ENCODE measurements at places on chromosomes 13 and 19.

DNA sequence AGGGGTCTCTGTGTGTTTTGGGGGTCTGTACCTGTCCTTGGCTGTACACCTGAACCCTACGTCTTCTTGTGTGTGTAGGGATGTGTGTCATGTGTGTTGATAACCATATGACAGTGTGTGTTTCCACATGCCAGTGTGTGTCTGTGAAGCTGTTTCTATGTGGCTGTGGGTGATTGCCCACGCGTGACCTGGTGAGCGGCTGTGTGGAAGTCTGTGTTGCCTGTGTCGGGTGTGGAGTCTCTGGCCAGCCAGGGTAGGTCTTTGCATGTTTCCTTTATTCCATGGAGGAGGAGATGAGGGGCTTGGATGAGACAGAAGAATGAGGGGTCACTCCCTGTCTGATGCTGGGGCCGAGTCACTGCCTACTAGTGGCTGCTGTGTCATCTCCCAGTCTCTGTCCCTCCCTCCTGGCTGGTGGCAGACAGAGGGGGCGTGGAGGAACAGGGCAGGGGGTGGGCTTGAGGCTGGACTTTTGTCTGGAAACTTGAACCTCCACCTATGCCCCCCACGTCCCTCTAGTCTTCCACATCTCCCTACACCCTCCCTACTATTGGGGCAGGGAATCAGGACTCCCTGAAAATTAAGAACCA is 2.8 kb upstream of the FOSB start:
- DNase-seq = no peak

GRCh38 chr19:44762038-44762437 is 13.5 kb downstream of the BCL3 start:
- DNase-seq = no peak

DNA sequence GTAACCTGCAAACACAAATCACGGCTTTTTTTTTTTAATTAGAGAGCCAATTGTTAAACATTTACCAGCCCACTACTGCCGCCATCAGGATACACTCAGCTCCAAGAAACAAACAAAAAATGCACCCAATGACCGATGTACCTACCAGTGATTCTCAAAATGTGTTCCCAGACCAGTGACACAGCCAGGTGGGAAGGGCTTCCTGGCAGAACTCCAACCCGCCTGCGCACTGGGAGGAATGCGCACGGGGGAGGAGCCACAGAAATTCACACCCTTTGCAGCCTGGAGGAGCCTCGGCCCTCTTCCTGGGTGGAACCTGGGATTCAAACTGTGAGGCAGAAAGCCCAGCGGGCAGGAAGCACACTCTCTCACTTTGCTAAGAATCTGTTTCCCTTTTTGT is 255.9 kb downstream of the TBC1D4 start:
- no peak for DNase-seq

GRCh38 chr19:46551164-46551563 is 50.0 kb upstream of the CALM3 start:
- no peak for DNase-seq

- no peak for DNase-seq
Observed at GRCh38 chr19:58354478-58355030, 1.3 kb upstream of the A1BG start.

- no peak for DNase-seq
Observed at GRCh38 chr19:35793381-35794165, 18.2 kb downstream of the ARHGAP33 start.

DNA sequence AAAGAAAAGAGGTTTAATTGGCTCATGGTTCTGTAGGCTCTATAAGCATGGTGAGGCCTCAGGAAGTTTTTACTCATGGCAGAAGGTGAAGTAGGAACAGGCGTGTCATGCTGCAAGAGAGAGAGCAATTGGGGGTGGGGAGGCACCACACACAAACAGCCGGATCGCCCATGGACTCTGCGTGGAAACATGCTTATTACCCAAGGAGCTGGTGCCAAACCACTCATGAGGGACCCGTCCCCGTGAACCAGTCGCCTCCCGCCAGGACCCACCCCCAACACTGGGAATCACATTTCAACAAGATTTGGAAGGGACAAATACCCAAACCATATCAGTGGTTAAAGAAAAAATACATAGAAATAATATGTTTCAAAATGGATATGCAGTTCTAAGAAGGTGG is 174.6 kb upstream of the RNF113B start:
- DNase-seq = no peak

GRCh38 chr19:35254341-35255297 is 5.8 kb downstream of the LSR start:
- DNase-seq = no peak

GRCh38 chr13:20993661-20994440 is 67.5 kb downstream of the LATS2 start:
- no peak for DNase-seq

- DNase-seq = peak; percentile 51
Observed at GRCh38 chr19:32675720-32676185, at the start of gene RGS9BP. RGS9BP (plus strand) TSS chr19:32675848; CDS start chr19:32676264, 416 bp downstream.

- DNase-seq = no peak
Observed at GRCh38 chr19:1438933-1439354, 748 bp downstream of the RPS15 start.

DNA sequence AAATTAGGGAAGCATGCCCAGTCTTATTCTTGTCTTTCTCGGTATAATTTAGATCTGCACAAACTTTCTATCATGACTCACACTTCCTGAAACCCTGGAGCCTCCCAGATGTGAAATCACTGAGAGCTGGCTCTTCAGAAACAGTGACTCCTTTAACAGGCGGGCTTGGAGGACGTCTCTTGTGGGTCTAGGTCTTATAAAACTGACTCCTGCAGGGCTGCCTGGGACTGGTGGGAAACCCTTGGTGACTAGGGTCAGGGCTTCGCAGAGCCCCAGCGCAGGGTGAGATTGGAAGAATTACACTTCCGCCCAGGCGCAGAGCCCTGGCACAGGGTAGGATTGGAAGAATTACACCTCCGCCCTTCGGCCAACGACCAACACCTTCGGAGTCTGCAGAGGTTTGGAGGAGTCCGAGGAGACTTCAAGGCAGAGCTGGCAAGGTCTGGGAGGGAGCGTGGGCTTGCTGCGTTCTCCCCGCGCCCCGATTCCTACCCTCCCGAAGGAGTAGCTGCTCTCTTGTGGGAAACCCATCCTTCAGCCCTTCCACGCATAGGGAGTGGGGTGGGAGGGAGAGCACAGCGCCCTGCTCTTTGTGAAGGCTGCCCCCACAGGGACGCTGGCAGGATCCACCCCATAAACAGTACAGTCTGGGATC is 43.4 kb upstream of the MAP3K10 start:
- DNase-seq = no peak

DNA sequence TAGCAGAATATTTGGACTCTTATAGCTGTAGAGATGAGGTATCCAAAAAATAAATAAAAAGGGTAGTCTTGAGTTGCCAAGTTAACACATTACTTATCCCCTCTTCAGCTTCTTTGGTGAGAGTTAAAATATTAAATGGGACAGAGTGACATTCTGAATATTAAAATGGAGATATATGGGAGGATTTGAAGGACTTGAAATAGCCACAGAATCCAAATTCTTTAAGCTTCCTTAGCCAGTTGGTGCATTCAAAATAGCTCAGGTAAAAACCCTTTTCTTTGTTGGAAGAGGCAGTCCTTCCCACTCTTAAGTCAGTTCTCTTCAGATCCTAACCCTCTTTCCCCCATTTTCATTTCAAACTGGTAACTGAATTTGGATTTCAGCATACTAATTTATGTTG is 130.1 kb upstream of the KLF12 start:
- DNase-seq = no peak

GRCh38 chr13:112828082-112828699 is 138.4 kb downstream of the ATP11A start:
- no peak for DNase-seq

All from CD8-positive, alpha-beta T cell (primary cell).